ENCODE measurements at places on chromosomes 2 and 18. TPM values are rescaled to one million over a fixed set of nuclear protein-coding genes. Genes with fewer than 3 reads are reported as not detected.

MAB21L4 gene
- total RNA-seq = 0.12 TPM

CPLX4 gene
- not detected for total RNA-seq

CTAGE1 gene
- not detected for total RNA-seq

TSPYL6 gene
- total RNA-seq = not detected

TMEM200C gene
- total RNA-seq = not detected

HOXD9 gene
- total RNA-seq = 1.7 TPM

CYS1 gene
- total RNA-seq = 1.3 TPM

DNAH7 gene
- 0.84 TPM for total RNA-seq

TUBA4B gene
- total RNA-seq = 0.35 TPM

WNT6 gene
- total RNA-seq = 0.13 TPM

MC4R gene
- total RNA-seq = not detected

UGT1A4 gene
- 0.06 TPM for total RNA-seq

IL1R1 gene
- total RNA-seq = 40.2 TPM

GREB1 gene
- total RNA-seq = 2.8 TPM

EFEMP1 gene
- 43.3 TPM for total RNA-seq

G6PC2 gene
- total RNA-seq = not detected

SERPINB10 gene
- not detected for total RNA-seq

TXNDC2 gene
- 0.10 TPM for total RNA-seq
